ENCODE measurements at places on chromosomes 5 and 9.

GRCh38 chr5:145365464-145365863 is 469.7 kb downstream of the PRELID2 start:
- no peak for DNase-seq

DNA sequence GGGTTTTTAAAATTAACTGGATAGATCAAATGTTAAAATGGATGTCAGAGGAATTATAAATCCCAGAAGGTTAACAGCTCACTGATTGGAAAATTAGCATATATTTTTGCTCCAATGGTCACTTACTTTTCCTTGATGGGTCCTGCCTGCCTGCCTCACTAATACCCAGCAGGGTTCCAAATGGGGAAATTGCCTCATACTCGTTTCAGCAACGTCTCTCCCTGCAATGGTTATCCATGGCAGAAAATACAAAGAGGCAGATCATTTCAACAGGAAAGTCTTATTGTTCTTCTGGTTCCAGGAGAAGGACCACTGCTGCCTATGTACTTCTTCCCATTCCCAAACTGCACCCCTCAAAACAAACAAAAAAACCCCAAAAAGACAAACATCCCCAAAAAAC is 71.3 kb downstream of the ERP44 start:
- DNase-seq: no peak

- DNase-seq: no peak
Measured at GRCh38 chr5:56329652-56330051, 96.5 kb upstream of the ANKRD55 start.

DNA sequence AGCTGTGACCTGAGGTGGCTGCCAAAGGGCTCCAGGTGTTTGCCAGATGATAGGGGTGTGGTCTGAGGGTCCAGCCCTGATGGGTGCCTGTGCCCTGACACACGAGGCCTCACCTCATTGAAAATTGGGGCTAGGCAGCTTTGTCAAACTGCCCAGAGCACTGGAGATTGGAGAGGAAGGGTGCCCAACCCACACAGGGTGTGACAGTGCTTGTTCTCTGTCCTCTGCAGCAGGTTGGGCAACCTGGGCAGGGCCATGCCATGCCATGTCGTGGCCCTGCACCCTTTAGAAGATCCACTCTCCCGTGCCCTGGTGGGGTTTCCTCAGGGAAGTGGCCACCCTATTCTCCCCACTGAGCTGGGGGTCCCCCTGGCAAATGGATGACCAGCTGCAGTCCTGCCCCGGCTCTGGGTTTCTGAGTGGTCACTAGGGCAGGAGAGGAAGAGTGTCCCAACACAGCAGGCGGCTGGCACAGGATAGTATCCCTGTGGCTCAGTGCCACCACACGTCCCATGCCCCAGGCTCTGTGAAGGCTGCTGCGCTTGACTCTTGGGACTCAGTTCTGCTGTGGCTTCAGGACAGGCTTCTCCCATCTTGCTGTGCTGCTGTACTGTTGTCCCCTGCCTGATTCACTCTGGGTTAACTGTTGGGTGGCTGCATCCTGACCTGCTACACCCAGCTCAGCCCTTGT is 100.8 kb upstream of the PITX1 start:
- DNase-seq: no peak

DNA sequence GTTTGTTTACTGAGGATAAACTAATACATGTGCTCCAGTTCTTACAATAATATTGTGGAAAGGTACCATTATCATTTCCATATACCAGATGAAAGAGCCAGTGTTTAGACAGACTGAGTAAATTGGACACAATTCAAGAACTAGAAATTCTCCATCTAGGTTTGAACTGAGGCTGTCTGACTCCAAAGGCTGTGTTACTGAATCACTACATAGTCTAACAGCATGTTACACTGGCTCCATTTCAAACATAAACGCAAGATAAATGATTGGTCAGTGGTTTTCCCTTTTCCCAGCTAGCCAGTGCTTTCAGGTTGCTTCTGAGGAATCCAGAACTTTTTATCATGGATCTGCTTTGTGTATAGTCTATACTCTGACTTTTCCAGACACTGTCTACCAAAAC is 8.1 kb downstream of the SPDL1 start:
- no peak for DNase-seq

DNA sequence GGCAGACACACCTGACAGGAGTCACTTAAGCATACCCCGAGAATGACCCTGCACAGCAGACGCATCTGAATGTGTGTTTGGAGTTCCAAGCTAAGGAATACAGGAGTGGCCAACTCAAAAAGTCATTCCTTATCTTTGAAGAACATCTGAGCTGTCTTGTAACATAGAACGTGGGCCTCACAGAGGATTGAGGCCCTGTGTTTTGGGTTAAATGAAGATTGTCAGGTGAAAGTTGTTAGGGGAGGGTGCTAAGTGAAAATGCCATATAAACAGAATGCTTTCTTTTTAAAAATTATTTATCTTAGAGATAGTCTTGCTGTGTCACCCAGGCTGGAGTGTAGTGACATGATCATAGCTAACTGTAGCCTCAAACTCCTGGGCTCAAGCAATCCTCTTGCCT is 100.9 kb downstream of the PIK3R1 start:
- no peak for DNase-seq

GRCh38 chr9:121373011-121373729 is 3.1 kb upstream of the STOM start:
- DNase-seq: no peak

- DNase-seq: no peak
Measured at GRCh38 chr9:642014-642413, 199.5 kb upstream of the DMRT1 start.

- DNase-seq: no peak
Measured at GRCh38 chr5:73388306-73388684, 60.3 kb downstream of the FOXD1 start.

GRCh38 chr9:134758949-134759607 is 117.5 kb downstream of the COL5A1 start:
- no peak for DNase-seq

- no peak for DNase-seq
Measured at GRCh38 chr5:171537070-171537849, 117.8 kb downstream of the FGF18 start.

DNA sequence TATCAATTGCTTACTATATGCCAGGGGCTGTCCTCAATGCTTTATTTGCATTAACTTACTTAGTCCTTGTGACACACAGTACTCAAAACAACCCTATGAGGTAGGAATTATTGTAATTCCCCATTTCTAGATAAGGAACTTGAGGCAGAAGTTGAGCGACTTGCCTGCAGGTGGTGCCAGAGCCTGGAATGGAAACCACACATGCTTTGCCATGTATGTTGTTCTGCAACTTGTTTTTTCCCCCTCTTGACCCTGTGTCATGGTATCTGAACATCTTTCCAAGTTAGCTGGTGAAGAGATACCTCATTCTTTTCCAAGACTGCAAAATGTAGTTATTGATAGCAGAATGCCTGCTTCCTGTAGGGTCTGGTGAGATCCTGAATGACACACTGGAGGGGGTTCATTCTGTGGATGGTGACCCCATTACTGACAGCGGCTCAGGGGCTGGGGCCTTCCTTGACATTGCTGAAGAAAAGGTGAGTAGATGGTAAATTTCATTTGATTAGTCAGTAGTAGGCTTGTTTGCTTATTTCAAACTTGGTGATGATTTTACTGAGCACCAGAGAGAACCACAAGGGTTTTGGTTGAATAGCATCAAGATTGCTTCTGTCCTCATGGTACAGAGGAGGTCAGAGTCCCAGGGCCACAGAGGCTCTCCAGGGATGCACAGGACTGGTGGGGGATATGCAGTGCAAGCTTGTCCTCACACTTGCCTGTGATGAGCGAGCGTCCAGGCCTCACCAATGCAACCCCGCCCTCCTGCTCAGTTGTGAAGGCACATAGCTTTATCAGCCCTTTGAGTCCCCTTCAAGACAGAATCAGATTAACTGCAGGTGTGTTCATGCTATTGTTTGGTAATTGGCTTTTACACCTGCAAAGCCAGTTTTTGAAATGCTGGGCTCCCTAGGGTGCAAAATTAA is 57.0 kb downstream of the COL15A1 start:
- peak; percentile 40 for DNase-seq

- DNase-seq: no peak
Measured at GRCh38 chr9:114604989-114605388, 6.1 kb upstream of the TMEM268 start.

DNA sequence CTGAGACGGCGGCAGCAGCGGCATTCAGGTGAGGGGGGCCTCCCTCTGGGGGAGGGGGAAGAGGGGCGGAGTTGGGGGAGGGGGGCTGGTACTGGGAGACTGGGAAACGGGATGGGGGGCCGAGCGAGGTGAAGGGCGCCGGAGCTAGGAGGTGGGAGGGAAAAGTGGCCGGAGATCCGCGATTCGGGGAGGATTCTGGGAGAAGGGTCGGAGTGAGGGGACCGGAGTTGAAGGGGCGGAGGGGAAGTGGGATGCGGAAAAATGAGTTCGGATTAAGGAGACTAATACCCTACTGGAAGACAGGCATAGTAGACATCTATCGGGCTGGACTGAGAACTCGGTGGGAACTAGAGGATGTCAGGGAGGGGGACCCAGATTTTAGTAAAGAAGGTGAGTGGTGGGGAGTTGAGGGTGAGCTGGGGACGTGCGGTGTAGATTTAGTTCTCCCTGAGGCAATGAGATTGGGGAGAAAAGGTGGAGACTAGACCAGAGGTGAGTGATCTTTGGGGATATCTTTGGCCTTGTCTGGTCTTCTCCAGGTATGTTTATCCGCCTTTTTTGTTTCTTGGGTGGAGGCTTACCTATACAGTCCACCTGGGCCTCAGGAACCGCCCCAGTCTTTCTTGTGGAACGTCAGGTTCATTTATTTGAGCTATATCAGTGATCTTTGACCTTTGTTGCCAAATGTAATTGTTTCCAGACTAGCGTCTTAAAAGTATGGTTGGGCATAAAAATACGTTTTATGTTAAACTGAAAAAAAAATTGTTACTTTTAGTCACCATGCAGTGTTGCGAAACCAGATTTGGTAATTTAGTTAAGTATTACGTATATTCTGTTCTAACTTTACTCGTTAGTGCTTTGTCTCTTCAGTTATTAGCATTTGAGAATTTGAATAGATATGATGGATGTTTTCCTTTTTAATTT is 632 bp downstream of the UBAP1 start:
- DNase-seq: peak; percentile 17

DNA sequence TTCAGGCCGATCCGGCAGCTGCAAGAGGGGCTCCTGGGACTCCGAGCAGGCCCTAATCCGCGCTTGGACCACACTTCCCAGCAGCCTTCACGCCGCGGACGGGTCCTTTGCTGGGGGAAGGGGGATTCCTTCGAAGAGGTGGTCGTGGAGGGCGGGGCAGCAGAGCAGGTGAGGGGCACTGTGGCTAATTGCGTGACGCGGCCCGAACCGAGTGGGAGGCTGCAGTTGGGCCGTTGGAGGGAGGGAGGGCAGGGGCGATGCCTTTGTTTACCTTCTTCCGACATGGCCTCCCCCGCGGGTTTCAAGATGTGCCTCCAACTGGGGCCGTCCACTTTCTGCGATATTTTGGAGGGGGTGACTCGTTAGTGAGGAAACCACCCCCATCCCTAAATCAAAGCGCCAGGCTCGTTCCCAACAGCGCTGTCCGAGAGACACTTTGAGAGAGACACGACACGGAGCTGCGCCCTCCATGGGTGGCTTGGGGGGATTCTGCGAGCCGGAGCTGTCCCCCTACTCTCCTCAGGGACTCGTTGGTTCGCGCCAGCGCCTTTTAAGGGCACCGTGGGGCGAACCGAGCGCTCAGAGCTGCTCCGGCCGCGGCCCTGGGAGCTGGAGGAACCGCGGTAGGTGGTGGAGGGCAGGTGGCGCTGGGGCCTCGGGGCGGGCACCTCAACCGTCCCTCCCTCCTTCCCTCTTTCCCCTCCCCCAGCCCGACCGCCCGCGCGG is at the start of gene FAM53C:
Gene FAM53C, plus strand, starts transcription at position 582 of the 726 bp plus-strand sequence. CDS start 3,070 bp downstream, outside the sequence.
- peak; percentile 88 for DNase-seq

- no peak for DNase-seq
Measured at GRCh38 chr5:176383248-176383905, 5.0 kb downstream of the NOP16 start.

DNA sequence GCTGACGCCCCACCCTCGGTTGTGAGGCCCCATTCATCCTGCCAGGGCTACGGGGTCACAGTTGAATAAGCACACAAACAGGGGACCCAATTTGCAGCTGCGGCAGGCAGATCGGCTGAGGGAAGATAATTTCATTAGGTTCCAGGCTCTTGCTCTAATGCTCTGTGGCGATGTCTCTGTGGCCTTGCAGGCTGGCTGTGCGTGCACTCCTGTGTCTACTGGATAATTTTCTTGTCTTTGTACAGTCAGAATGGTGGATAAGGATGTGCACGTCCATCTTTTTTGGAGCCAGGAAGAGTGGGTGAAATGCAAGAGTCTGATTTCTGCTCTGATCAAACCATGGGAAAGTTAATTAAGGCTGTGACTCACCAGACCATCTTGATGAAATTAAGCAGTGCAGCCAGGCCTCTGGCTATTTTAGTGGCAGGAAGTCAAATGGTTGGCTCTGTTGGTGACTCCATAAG is 39.2 kb downstream of the NSG2 start:
- DNase-seq: no peak

GRCh38 chr5:134004626-134005416 is at the start of gene VDAC1:
Gene VDAC1, minus strand, starts transcription at chr5:134004975. Its CDS starts 11,963 bp downstream, at chr5:133993012.
- DNase-seq: peak; percentile 61

GRCh38 chr5:127290019-127290945 is at the start of gene MEGF10:
Gene MEGF10, plus strand, starts transcription at chr5:127290796. Its CDS starts 40,513 bp downstream, at chr5:127331309.
- no peak for DNase-seq

GRCh38 chr5:71533142-71533541 is 54.0 kb upstream of the MCCC2 start:
- DNase-seq: no peak

GRCh38 chr9:96483197-96483596 is 33.2 kb downstream of the HABP4 start:
- no peak for DNase-seq

DNA sequence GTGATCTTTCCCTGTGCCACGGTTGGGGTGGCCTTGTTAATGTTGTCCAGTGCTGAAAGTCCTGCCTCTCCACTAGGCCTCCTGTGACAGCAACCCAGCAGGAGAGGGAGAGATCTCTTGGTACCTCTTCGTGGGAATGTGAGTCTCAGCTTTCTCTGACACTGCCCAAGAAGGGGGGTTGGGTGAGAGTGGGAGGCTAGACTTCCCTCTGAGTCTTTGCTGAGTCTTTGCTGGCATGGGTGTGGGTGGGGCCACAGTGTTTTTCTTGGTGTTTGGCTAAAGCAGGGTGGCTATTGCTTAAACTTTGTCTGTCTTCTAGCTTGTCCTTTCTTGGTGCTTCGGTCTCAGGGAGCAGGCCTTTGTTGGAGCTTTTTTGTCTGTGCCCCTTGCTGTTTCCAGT is 145.6 kb downstream of the GNA14 start:
- DNase-seq: no peak

GRCh38 chr9:109098171-109098959 is 21.4 kb downstream of the TMEM245 start:
- DNase-seq: no peak

GRCh38 chr5:58851571-58851970 is 268.7 kb downstream of the RAB3C start:
- DNase-seq: no peak

DNA sequence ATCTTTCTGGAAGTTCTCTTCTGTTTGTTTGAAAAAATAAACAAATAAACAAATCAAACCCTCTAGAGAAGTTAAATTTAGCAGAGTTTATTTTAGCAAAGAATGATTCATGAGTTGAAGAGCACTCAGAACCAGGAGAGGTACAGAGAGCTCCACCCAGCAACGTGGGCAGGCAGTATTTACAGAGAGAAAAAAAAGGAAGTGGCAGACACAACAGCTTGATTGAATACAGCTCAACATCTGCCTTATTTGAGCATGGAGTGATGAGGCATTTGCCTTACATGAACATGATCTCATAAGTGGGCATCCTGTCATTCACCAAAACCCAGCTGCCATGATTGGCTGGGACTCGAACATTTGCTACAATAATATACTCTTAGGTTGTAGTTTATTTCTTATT is 381.6 kb upstream of the ADAMTS16 start:
- no peak for DNase-seq
